ENCODE measurements at places on chromosomes 11 and 22.
A peak's percentile ranks its signal among the peaks of the same experiment; 100 is the strongest.

GRCh38 chr22:32044477-32044876, 1.4 kb downstream of the SLC5A1 start:
- no peak for DNase-seq

DNA sequence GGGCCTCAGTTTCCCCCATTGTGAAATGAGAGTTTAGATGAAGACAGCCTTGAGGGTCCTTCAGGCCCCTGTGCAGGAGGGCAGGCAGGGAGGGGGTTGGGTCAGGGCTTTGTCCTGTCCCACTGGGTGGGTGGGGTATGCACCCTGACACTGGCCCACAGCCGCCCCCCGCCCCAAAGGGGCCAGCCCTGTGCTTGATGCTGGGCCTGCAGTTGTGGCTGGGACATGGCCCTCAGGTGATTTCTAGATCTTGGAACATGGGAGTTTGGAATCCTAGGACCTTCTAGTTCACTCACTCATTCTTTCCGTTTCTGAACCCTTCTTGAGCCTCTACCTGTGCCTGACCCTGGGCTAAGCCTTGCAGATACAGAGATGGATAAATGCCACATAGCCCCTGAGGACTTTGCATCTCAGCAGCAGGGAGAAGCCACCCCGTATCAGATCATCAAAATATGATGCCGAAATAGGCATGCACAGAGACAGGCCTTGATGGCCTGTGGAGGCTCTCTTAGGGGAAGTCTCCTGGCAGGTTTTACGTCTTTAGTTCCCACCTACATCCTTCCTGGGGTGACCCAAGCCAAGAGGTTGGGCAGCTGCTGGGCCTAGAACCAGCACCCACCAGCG, 76.0 kb downstream of the FBLN1 start:
- DNase-seq, result no peak

- no peak for DNase-seq
These were observed 36.0 kb downstream of the FAM83F start for GRCh38 chr22:40030758-40031095.

DNA sequence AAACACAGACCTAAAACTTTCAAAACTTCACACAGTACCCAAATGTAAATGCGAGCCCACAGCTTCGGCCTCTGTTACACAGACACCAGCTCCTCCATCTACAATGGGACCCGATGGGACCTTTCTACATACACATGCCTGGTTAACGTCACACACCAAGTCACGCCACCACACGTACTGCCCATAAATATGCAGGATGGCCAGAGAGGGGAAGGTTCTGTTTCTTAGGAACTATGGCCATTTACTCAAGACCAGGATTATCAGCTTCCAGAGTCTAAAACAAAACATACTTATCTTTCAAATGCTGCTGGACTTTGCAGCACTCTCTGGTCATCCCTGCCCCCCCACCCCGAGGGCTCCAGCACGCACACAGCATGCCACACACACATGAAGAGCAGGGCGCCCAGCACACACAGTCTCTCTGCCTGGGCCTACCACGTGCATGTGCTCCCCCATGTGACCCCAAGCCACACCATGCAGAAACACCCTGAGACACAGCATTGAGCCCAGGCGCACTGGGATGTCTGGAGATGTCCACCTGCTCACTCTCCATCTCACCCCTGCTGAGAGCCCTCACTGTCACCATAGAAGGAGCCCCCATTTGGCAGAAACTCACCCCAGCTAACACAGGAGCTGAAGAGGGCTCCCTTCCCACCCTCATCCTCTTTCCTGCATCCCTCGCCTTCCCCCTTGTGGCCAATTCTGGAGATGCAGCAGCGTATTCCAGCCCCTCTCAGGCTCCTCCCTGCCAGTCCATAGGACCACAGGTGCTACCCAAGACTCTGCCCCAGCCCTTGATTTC, 61.8 kb downstream of the SLC22A12 start:
- no peak for DNase-seq

GRCh38 chr22:50376085-50376651, 33.0 kb downstream of the PPP6R2 start:
- DNase-seq, result no peak

DNA sequence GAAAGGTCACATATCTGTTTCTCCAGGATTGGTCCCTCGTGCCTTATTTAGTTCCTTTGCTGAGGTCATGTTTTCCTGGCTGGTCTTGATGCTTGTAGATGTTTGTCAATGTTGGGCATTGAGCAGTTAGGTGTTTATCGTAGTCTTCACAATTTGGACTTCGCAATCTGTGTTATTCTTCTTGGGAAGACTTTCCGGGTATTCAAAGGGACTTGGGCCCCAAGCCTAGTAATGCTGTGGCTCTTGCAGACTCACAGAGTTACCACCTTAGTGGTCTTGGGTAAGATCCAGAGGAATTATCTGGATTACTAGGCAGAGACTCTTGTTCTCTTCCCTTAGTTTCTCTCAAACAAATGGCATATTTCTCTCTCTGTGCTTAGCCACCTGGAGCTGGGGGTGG, 223.5 kb downstream of the GRIK4 start:
- DNase-seq, result no peak

GRCh38 chr11:87122852-87123251, 85.1 kb downstream of the TMEM135 start:
- no peak for DNase-seq

- peak; percentile 61 for DNase-seq
These were observed 120.5 kb upstream of the FGF3 start for GRCh38 chr11:69939551-69940245.

DNA sequence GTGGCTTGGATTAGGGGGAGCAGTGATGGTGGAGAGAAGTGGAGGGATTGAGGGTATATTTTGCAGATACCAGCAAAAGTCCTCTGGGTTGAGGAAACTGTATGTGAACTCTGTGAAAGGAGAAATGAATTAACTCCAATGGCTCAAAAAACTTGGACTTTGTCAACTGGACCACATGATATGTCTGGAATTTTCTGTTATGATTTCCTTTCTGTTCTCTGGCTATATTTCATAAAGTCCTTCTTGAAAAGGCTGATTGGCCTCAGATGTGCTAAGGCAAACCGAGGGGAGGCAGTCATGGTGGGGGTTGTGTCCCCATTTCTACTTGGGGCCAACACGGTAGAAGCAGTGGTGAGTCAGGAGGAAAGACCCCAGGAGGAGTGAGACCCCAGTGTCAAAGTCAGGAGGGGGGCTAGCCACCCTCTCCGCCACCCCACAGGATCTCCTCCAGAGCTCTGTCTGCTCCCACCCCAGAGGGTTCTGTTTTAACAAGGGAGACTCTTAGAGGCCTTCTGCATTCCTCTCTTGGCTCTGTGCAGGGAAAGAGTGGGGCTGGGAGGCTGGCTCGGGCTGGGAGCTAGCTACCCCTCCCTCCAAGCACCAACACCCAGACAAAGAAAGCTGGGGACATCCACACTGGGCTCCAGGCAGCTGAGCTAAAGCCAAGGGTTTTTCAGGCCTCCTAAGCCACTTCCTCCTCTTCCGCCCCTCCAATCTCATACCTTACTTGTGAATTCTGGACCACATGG, 13.8 kb downstream of the CHRDL2 start:
- DNase-seq, result no peak

- no peak for DNase-seq
These were observed 6.7 kb downstream of the TEAD1 start for GRCh38 chr11:12680940-12681258.

GRCh38 chr11:69670158-69670845, 4.9 kb downstream of the LTO1 start:
- DNase-seq, result peak; percentile 78

- DNase-seq, result no peak
These were observed 729 bp upstream of the CHKB start for GRCh38 chr22:50583294-50583861.

- DNase-seq, result no peak
These were observed 15.3 kb upstream of the GAB2 start for GRCh38 chr11:78432956-78433355.

GRCh38 chr22:50260801-50261614, 475 bp downstream of the MAPK12 start:
- no peak for DNase-seq
